Tongue (tissue), 3 donors: ENCODE measurements at places on chromosomes 12 and 14. TPM values are rescaled to one million over a fixed set of nuclear protein-coding genes. Genes with fewer than 3 reads are reported as not detected.

DNA sequence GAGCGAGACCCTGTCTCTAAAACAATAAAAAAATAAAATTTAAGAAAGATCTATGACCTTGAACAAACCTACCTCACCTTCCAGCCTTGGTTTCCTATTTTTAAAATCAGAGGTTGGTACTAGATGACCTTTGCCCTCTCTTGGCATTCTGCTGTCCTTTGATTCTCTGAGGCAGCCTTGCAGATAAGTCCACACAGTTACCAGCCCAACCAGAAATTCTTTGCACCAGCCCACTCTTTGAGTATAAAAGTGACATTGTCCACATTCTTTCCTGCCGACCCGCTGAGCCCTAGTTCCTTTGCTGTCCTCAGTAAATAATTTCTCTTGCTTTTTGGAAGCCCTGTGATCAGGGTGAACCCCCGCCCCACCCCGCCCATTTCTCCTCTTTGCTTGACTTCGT is 150.4 kb downstream of the PHETA1 start:
- no peak for DNase-seq

DNA sequence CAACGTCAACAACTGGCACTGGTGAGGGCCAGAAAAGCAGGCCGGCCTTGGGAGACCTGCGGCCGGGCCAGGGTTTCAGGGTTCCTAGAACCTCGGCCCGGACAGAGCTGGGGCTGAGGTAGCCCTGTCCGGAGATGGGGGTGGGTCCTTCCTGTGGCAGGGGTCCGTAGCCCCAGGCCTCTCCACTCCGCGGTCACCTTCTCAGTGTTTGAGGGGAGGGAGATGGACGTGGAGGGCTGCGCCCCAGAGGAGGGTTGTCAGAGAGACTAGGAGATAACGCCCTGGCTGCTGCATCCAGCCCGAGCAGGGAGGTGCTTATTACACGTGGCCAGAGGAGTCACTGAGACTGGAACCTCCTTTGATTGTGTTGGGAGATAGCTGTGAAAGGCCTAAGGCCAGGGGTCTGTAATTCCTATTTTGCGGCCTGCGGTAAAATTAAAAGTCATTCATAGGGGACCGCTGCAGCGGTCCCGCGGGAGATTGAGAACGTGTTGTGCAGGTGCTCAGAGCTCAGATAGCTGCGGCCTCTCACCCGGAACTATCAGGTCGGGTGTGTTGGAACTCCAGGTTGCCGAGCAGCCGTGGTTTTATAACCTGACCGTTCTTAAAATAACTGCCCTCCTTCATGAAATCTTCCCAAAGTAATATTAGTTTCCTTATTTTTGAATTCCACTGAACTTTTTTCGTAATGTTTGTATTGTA is 507 bp downstream of the AHSA1 start:
- DNase-seq, result peak; percentile 40

- no peak for DNase-seq
These were observed 168.2 kb upstream of the GZMB start for GRCh38 chr14:24802236-24802635.

GRCh38 chr12:84603484-84604248 is 308.9 kb downstream of the SLC6A15 start:
- DNase-seq, result no peak

DNA sequence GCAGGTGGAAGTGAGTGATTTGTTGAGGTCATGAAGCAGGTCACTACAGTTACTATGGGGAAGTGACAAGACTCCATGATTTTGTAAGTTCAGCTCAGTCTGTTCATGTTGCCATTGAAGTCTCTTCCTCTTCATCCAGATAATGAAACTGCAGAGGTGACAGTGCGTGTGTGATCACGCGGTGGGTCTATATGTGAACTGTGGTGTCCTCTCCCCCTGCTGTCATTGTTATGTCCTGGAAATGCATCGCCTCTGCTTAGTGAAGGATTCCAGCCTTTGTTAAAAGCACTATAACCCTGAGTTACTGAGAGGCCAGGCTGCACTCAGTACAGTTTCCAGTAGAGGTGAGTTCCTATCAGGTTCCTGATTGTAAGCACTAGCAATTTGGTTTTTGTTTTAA is 216.2 kb upstream of the RMST start:
- DNase-seq, result no peak

DNA sequence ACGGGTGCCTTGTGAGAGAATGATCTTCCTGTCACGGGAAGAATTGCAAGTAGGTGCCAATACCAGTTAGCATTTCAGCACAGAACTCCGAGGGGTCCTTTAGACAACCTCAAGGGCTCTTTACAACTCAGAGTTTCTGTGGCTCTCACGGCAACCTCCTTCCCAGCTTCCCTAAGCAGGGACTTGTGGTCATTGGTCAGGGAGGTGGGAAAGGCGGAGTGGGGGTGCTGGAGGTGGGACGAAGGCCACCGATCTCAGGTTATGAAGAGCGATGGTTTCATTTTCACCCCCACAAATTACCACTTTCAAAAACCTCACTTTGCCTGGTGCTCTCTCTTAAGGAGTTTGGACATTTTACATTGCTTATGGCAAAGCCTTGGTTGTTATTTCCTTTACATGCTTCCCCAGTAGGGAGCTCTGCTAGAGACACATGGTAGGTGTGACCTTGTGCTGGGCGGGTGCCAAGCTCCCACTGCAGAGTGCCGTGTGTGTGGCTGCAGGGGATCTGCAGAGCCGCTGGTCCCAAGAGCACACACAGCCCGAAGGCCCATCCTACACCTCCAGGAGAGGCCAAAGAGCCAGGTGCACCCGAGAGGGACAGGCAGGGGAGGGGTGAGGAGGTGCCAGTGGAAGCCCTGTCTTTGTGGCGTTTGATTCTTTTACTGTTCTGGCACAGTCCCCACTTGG is 21.4 kb downstream of the BCL2L14 start:
- DNase-seq, result no peak

- DNase-seq, result no peak
These were observed 404.2 kb downstream of the DAD1 start for GRCh38 chr14:22184830-22185168.

DNA sequence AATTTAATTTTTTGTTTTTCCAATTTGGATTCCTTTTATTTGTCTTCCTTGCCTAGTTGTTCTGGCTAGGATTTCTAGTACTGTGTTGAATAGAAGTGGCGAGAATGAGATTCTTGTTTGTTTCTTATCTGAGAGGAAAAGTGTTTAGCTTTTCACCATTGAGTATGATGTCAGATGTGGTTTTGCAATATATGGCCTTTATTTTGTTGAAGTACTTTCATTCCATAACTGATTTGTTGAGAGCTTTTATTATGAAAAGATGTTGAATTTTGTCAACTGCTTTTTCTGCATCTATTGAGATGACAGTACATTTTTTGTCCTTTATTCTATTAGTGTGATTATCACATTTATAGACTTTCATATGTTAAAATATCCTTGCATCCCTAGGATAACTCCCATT is 462.0 kb downstream of the CCDC91 start:
- no peak for DNase-seq

DNA sequence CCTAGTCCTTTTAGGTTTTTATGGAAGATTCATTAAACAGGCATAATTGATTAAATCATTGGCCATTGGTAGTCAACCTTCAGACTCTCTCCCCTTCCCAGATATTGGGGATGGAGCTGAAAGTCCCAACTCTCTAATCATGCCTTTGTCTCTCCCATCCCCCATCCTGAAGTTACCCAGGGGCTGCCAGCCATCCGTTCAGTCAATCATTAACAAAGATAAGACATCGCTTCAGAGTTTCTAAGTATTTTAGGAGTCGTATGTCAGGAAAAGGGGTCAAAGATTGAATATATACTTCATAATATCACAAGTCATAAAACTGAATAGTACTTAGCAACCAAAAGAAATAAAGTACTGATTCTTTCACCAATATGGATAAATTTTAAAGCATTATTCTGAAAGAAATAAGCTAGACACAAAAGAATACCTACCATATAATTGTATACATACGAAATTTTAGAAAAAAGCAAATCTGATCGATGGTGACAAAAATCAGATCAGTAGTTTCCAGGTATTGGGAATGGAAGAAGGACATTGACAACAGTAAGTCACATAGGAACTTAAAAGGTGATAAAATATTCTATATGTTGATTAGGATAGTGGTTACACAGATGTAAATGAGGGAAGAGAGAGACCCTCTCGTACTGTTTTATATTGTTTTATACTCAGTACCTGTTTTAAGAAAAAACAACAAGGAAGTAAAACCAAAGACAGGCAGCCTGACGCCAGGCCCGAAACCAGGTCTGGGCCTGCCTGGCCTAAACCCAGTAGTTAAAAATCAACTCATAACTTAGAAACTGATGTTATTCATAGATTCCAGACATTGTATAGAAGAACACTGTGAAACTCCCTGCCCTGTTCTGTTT is 414.4 kb downstream of the DAD1 start:
- no peak for DNase-seq

GRCh38 chr14:105290621-105291346 is 10.0 kb downstream of the BRF1 start:
- no peak for DNase-seq

DNA sequence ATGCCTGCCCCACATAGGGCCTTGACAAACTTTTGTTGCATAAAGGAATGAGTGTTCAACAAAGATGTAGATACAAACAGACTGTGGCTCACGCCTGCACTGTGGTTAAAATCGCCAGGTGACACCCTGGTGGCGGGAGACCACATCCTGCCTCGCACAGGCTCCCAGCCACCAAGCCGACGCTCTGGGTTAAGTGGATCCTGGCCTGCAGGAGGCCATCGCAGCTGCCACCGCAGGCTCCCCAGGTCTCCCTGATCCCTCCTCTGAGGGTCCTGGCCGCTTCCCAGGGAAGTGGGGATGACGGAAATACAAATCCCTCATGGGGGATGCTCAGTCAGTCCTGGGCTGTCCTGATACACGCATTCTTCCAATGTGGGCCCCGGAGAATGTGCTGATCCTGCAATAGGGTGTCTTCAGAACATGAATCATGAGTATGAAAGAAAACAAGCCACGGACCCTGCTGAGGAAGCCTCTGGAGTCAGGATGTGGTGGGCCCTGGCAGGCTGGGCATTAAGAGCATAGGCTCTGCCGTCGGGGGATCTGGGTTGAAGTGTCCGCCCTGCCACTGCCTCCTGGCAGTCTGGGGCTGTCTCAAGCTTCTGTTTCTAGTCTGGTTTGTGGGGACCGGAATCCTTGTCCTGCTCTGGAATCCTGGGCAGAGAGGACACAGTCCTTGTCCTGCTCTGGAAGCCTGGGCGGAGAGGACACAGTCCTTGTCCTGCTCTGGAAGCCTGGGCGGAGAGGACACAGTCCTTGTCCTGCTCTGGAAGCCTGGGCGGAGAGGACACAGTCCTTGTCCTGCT is 53.5 kb upstream of the BEGAIN start:
- no peak for DNase-seq

GRCh38 chr12:95099270-95099790 is 25.9 kb upstream of the NR2C1 start:
- no peak for DNase-seq

DNA sequence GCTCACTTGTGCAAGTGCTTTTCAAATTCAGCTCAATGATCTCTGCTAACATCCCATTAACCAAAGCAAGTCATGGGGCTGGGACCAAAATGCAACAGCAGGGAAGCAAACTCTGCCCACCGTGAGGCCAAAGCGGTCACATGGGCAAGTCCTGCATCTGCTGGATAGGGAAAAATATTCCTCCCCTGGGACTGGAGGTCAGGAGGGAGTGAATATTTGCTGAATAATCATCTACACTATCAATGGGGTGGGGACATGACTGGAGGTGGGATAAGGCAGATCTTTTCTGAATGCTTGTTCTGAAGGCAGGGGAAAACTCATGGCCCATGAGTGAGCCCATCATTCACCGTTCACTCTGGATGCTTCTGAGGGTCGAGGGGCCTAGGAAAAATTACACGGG is 45.1 kb upstream of the VRK1 start:
- DNase-seq, result no peak

GRCh38 chr14:56224229-56224628 is 106.0 kb downstream of the PELI2 start:
- DNase-seq, result peak; percentile 29

DNA sequence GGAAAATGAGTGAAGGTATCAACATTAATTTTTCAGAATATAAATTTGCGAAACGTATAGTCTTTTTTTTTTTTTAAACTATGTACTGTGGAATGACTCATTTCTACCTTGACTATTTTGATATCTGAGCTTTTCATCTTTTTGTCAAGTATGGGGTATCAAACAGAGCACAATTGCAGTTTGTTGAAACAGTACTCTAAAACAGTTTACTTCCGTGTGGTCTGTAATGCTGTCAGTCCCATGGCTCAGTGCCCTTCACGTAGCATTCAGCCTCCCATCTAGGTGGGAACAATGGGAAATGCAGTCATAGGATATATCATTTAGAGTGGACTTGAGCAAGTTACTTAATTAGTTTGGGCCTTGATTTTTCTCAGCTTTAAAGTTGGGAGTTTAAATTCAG is 139.5 kb downstream of the ERC1 start:
- no peak for DNase-seq

GRCh38 chr14:99944241-99944651 is 121.0 kb upstream of the EVL start:
- no peak for DNase-seq

- DNase-seq, result no peak
These were observed 19.3 kb downstream of the PLEKHA5 start for GRCh38 chr12:19148860-19149259.

DNA sequence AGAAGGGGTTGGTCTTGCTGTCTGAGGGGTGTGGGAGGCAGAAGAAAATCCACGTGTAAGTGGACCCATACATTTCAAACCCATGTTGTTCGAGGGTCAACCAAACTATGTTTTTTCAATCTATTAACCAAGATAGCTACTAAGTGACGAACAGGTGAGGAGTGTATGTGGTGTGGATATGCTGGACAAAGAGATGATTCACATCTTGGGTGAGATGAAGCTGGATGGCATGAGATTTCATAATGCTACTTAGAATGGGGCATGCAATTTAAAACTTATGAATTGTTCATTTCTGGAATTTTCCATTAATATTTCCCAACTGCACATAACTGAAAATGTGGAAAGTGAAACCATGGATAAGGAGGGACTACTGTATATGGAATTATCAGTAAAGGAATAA is 17.9 kb upstream of the KTN1 start:
- DNase-seq, result no peak

- DNase-seq, result no peak
These were observed 182.3 kb downstream of the NPAS3 start for GRCh38 chr14:33120966-33121365.

DNA sequence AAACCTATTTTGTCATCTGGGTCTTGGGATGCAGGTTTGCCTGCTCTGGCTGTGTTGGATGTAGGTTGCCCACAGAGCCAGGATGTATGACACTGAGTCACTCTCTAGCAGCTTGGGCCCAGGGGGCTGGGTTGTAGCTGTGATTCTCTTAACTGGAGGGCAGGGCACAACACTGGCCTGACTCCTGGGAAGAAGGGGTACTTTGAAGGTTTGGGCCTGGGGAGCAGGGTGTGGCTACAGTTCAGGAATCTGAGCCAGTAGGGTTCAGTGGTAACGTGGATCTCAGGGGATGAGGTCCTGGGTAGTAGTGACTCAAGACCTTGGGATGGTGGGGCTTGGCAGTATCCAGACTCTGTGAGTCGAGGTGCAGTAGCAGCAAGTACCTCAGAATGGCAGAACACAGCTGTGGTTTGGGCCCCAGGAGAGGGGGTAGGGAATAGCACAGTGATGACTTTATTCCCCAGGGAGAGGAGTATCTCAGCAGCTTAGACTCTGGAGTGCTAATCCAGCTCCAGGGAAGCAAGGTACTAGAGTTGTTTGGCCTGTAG is 25.7 kb downstream of the TBC1D15 start:
- DNase-seq, result no peak

Gene SLC6A13
- total RNA-seq, result 1.1 TPM

Gene LRRC43
- total RNA-seq, result 0.51 TPM

Gene FAIM2
- 7.8 TPM for total RNA-seq

Gene MED6
- total RNA-seq, result 57.1 TPM

Gene KLHDC1
- total RNA-seq, result 10.9 TPM

Gene ST8SIA1
- 10.2 TPM for total RNA-seq

Gene TSPAN19
- not detected for total RNA-seq

Gene DDN
- total RNA-seq, result 2.4 TPM

Gene HOXC10
- total RNA-seq, result not detected

Gene HCAR1
- 0.10 TPM for total RNA-seq

Gene ALX1
- 2.7 TPM for total RNA-seq
